ENCODE measurements at places on chromosomes 16 and 17. TPM values are rescaled to one million over a fixed set of nuclear protein-coding genes. Genes with fewer than 3 reads are reported as not detected.

Gene PRR29
- not detected for total RNA-seq

Gene KRT14
- 18.7 TPM for total RNA-seq

Gene CACNG3
- not detected for total RNA-seq

Gene ATP2C2
- total RNA-seq = 0.54 TPM

Gene BFAR
- total RNA-seq = 27.2 TPM

Gene CCL14
- 19.5 TPM for total RNA-seq

Gene TP53TG3
- not detected for total RNA-seq

Gene CD300H
- total RNA-seq = not detected

Measured in thoracic aorta (tissue), 2 donors.